ENCODE measurements at places on chromosomes 7 and 10. TPM values are rescaled to one million over a fixed set of nuclear protein-coding genes. Genes with fewer than 3 reads are reported as not detected.

The DLX6 gene
- total RNA-seq = not detected

The ZNF239 gene
- total RNA-seq = 2.4 TPM

The TMEM176A gene
- 0.15 TPM for total RNA-seq

The ZNF425 gene
- 1.0 TPM for total RNA-seq

The COL17A1 gene
- 3.8 TPM for total RNA-seq

The DKK1 gene
- total RNA-seq = 341 TPM

The SMIM30 gene
- 41.8 TPM for total RNA-seq

The KCNMA1 gene
- 38.6 TPM for total RNA-seq

The HMX2 gene
- total RNA-seq = 0.10 TPM

The CYP2W1 gene
- total RNA-seq = not detected

The RARRES2 gene
- total RNA-seq = not detected

The PHKG1 gene
- total RNA-seq = 0.41 TPM

The UPK3B gene
- total RNA-seq = 17.4 TPM

The CHN2 gene
- not detected for total RNA-seq

The WNT2 gene
- total RNA-seq = not detected

The CRYGN gene
- not detected for total RNA-seq

The ZNF107 gene
- total RNA-seq = 3.9 TPM

The NKX1-2 gene
- not detected for total RNA-seq

The SNCG gene
- total RNA-seq = 12.7 TPM

The RFC2 gene
- total RNA-seq = 71.2 TPM

The BLOC1S2 gene
- total RNA-seq = 99.0 TPM

The TWNK gene
- total RNA-seq = 52.8 TPM

The TMEM254 gene
- total RNA-seq = 23.0 TPM

The PITX3 gene
- total RNA-seq = 0.32 TPM

The CARD11 gene
- total RNA-seq = 1.4 TPM

The FBXL13 gene
- total RNA-seq = 0.30 TPM

The CBLL1 gene
- total RNA-seq = 61.1 TPM

The MAGI2 gene
- 0.40 TPM for total RNA-seq

The CCL24 gene
- not detected for total RNA-seq

The TAS2R5 gene
- total RNA-seq = 0.40 TPM

The CALML5 gene
- not detected for total RNA-seq

The DNAAF5 gene
- 50.6 TPM for total RNA-seq

The INSIG1 gene
- total RNA-seq = 22.8 TPM

The UNC5B gene
- total RNA-seq = 0.53 TPM

The ZNF117 gene
- total RNA-seq = 0.15 TPM

The IDI2 gene
- not detected for total RNA-seq

The TACR2 gene
- 0.17 TPM for total RNA-seq

The STX1A gene
- total RNA-seq = 84.1 TPM

The PCLO gene
- total RNA-seq = 1.2 TPM

The RAB19 gene
- total RNA-seq = not detected

The CLRN3 gene
- total RNA-seq = not detected

The NUPR2 gene
- total RNA-seq = not detected

The TRPV5 gene
- not detected for total RNA-seq

The SERPINE1 gene
- 712 TPM for total RNA-seq

The PAX2 gene
- total RNA-seq = 0.18 TPM

The FANK1 gene
- total RNA-seq = 3.1 TPM

All from A549 treated with CpdA at 1 μM for 4 hours (cell line).